ENCODE measurements at places on chromosomes 6 and 20.
A peak's percentile ranks its signal among the peaks of the same experiment; 100 is the strongest.

GRCh38 chr6:82908661-82909060 is 157.0 kb downstream of the UBE3D start:
- DNase-seq, result no peak

- DNase-seq, result peak; percentile 51
These were observed 12.7 kb upstream of the BAK1 start for GRCh38 chr6:33592595-33593413.

DNA sequence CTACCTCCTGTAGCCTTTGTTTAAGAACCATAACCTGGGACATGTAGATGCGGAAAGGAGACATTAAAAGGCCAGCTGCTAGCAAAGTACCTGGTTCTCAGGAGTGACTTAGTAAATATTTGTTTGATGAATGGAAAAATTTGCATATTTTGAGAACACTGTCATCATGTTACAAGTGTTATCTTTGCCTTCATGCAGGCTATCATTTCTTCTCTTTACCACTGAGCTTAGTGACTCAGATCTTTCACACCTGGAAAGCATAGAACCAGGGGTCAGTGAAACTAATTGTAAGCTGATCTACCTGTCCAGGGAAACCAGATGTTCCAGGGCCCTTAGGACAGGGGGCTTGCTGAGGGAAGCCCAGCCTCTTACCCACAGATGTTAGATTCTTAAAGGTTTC is 5.4 kb downstream of the ZFP57 start:
- no peak for DNase-seq

GRCh38 chr6:87945181-87945580 is 102.5 kb upstream of the SPACA1 start:
- no peak for DNase-seq
